Omental fat pad (tissue), 4 donors: ENCODE measurements at places on chromosomes 11 and 22.

- DNase-seq = no peak
Measured at GRCh38 chr11:29984544-29984943, 32.3 kb downstream of the KCNA4 start.

- no peak for DNase-seq
Measured at GRCh38 chr22:45772743-45773142, 101.1 kb downstream of the ATXN10 start.

GRCh38 chr11:13878077-13878476 lies 84.4 kb upstream of the SPON1 start:
- no peak for DNase-seq

DNA sequence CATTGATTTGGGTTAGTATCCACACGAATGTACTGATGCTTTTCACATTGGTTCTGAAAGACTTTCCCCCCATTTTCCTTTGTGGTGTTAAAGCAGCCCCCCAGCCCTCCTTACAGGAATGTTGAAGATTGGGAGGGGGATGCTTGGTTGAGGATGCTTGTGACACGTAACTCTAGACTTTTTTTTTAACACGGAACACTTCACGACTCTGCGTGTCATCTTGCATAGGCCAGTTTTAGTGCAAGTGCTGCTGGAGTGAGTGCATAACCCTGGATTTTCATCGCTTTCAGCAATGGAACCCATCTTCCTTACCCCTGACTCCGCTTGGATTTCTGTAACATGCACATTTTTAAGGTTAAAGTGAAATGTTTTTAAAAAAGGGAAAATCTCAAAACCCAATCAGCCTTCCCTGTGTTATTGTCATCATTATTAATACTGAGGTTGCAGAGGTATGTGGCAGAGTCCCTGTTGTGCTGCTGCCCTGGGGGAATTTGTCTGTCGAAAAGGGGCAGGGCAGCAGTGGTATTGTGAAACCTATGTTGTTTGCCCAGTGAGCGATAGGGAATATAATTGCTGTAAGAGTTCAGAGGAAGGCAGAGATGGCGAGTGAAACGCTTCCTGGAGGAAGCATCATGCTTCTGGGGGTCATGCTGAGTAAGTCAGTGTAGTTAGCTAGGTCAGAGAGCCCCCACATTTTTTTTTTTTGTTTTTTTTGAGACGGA lies 12.1 kb downstream of the CECR2 start:
- no peak for DNase-seq

DNA sequence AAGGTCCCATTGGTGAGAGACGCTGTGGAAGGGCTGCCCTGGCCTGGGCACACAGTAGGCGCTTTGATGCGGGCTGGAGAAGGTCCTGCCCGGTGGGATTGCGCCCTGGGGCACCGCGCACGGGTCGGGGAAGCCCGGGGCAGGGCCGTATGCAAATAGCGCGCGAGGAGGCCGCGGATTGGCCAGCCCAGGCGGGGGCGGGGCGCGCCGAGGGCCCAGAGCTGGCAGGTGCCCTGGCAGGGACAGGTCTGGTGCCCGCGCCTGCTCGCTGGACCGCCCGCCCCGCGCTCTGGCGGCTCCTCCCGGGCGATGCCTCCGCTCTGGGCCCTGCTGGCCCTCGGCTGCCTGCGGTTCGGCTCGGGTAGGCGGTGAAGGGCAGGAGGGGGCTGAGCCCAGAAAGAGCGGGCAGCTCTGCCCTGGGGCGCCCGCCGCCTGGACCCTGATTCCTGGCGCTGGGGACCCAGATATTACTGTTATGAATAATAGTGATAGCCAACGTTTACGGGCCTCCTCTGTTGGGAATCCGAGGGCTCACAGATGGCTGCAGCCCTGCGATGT lies at the start of gene UPK3A:
Gene UPK3A (plus strand): TSS at position 245 of the 558 bp plus-strand sequence. CDS start 65 bp downstream, at position 310.
- no peak for DNase-seq

DNA sequence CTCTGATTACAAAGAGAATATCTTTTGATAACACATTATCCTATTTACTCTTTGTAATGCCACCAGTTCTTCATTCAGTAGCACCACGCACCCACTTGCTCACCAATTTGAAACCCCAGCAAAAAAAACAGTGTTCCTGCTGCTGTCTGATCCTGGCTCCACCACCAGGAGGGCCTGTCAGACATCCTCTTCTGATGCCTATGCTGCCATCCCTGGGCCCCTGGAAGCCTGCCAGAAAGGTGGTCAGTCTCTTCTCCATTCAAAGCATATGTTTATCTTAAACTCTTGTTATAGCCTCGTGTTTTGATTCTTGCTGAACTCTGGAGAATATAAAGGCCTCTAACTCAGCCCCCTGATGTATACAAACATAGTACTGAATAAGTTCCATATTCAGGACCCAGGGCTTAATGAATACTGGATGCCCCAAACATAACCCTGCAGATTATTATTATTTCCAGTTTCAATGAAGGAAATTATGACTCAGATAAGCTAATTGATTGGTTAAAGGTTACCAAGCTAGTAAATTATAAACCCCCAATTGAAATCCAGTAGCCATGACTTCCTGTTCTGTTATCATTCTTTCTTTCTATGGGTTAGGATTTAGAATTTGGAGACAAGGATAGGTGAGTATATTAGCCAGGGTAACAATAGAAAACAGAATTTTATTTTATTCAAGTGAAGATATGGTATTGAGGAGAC lies 116.7 kb downstream of the NTM start:
- no peak for DNase-seq

GRCh38 chr11:20739107-20739506 lies 69.7 kb downstream of the NELL1 start:
- DNase-seq = no peak

DNA sequence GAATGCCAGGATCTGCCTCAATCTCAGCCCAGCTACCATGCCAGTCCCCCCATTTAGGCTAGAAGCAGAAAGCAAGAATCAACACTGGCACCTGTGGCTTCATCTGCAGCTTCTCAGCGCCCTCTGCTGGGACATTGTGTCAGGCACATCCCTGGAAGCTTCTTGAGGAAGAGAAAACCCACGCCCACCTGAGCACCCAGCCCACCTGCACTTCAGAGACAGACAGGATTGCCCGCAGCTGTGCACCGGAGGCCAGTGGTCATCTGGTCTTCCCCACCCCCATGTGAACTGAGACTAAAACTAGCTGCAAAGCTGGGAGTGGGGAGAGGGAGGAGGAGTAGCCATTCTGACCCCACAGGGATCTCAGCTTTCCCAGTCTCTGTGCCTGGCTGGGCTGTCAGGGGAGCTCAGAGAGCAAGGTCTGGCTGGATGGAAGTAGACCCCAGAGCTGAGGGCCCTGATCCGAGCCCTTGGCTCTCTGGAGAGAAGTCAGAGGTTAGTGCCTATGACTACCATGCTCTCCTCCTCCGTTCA lies 66.8 kb downstream of the FEZ1 start:
- peak; percentile 35 for DNase-seq

GRCh38 chr22:29706486-29706885 lies 13.3 kb upstream of the CABP7 start:
- DNase-seq = no peak

DNA sequence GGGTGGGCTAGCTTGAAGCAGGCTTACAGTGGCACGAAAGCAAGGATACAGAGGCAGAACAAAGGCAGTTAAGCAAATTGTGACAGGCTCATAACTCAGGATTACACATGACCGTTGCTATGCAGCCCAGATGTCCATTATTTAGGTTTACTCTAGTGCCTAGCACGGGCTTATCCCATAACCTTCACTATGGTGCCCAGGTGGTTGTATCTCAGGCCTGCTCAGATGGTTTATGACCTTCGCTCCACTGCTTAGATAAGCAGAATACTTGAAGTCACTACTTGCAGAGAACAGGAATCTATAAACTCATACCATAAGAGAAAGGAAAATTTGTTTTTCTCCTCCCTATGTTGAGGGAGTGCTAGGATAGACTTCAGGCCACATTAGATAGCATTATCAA lies 9.0 kb downstream of the OR6M1 start:
- DNase-seq = no peak
